Esophagus squamous epithelium (tissue), 5 donors: ENCODE measurements at places on chromosomes 12 and 14. TPM values are rescaled to one million over a fixed set of nuclear protein-coding genes. Genes with fewer than 3 reads are reported as not detected.

DNA sequence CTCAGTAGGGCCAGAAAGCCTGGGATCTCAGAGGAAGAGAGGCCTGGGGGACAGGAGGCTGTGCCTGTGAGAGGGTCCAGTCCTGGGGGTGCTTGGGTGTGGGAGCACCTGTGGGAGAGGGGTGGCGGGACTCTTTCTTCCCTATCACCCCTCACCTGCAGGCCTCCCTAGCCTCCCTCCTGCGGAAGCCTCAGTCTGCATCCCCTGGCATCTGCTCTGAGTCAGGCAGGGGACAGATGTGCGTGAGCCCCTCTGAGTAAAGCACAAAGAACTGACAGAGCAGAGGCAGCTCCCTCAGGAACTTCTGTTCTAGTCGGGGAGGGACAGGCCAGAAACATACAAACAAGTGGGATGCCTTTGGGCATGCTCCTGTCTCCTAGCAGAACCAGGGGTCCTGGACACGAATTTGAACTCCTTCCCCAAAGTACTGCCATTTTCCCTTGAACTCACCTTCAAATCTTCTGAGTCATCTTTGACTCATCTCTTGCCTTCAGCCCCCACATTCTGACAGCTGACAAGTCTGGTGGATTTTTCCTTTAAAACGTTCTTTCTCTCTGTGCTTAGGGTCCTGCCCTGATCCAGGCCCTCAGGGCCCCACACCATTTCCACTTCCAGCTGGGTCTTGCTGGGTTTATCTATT, 8.5 kb upstream of the HSP90AA1 start:
- no peaks in the 10 kb centered on the region for H3K36me3 ChIP-seq
- no peak overlapping the region for H3K4me3 ChIP-seq
- DNase-seq: no peak
- H3K27me3 ChIP-seq: no peaks in the 10 kb centered on the region

DNA sequence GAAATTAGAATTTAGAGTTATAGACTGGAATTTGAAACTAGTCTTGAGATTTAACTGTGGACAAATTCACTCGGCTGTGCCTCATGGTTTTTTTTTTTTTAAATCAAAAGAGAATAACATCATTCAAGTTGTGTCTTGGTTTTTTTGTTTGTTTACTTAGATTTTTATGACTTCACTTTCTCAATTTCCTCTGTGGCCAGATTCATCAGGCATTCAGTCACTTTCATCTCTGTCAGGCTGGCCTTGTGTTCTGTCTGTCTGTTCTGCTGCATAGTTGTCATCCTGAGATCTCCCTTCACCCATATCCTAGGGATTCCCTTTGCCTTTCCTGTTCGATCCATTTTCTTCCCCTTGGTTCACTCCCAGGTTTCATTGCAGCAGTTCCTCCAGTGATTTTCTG, 10.0 kb downstream of the MARK3 start:
- DNase-seq: no peak
- H3K36me3 ChIP-seq: no peaks in the 10 kb centered on the region
- no peak overlapping the region for H3K27ac ChIP-seq
- no peak overlapping the region for H3K4me3 ChIP-seq
- no peaks in the 10 kb centered on the region for H3K27me3 ChIP-seq
- peaks cover 60% of the 10 kb centered on the region for H3K4me1 ChIP-seq

DNA sequence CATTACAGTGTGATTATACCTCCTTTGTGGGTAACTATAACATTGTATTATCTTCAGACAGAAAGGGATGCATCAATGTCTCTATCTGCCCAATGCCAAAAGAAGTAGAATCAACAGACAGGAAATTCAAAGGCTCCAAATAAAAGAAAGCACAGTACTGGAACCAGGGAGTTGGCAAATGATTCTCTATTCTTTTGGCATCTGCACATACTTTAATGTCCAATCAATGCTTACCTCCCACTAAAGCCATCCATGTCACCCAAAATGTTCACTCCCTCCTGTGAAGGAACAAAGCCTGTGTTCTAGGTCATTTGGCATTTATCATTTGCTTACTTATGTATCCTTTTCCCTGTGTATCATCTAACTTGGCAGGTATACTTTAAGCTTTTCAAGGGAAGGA, 36.7 kb downstream of the KIF21A start:
- H3K27me3 ChIP-seq: no peaks in the 10 kb centered on the region
- peaks cover 2% of the 10 kb centered on the region for H3K36me3 ChIP-seq
- no peak for DNase-seq
- peaks cover 5% of the 10 kb centered on the region for H3K4me1 ChIP-seq

Gene BLTP3B
- 13.2 TPM for total RNA-seq

Gene LUM
- total RNA-seq: 51.5 TPM
